ENCODE measurements at places on chromosomes 5 and 9.

- no peak for DNase-seq
Measured at GRCh38 chr5:36526537-36526936, 79.9 kb upstream of the SLC1A3 start.

- no peak for DNase-seq
Measured at GRCh38 chr5:66769839-66770617, 173.8 kb downstream of the MAST4 start.

GRCh38 chr5:170297589-170298462, at the start of gene LCP2:
TSS of gene LCP2 (minus strand) at chr5:170297777. CDS start at chr5:170297611, 166 bp downstream.
- DNase-seq, result peak; percentile 54

GRCh38 chr5:175508896-175509295, 30.5 kb downstream of the SFXN1 start:
- DNase-seq, result no peak

- no peak for DNase-seq
Measured at GRCh38 chr5:137497396-137498290, 1.5 kb downstream of the SPOCK1 start.

DNA sequence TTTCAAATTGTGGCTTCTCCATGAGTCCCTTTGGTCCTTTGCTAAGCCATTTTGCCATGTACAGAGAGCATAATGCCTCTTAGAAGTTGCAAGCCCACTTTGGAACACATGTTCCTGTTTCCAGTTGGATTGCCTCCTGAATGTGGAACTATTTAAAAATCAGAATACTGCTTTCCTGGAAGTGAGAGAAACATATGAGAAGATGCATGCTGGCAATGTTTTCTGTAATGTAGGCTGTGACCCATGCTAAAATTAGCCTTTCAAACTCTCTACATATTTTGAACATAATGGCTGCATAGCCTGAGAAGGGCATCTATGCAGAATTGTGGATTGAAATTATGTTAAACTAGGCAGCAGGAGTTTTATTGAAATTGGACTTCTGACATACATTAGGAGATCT, 175.5 kb upstream of the PAPPA start:
- DNase-seq, result no peak

- DNase-seq, result no peak
Measured at GRCh38 chr5:25891691-25892090, 1146.7 kb downstream of the CDH9 start.

GRCh38 chr9:70142101-70142500, 98.5 kb downstream of the MAMDC2 start:
- DNase-seq, result no peak

GRCh38 chr5:8615142-8615858, 746.4 kb downstream of the MTRR start:
- DNase-seq, result no peak

DNA sequence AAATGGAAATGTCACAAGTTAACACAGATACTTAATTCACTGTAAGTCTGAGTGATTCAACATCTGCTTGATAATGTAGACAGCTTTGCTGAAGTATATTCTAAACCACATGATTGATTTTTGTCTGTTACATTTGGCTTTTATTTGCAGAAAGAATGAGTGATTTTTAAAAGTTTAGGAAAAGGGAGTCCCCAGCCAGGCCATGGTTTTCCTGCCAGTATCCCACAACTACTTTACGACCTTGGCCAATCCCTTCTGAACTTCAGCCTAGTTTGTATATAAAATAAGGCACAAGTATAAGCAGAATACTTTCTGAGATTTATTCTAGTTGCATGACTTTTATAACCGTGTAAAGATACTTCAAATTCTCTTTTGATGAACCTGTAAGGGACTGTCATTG, 27.1 kb downstream of the WDR36 start:
- DNase-seq, result no peak

- DNase-seq, result no peak
Measured at GRCh38 chr9:113638897-113639296, 175.4 kb downstream of the RGS3 start.

GRCh38 chr5:171520300-171521174, 101.1 kb downstream of the FGF18 start:
- DNase-seq, result no peak

- no peak for DNase-seq
Measured at GRCh38 chr9:27518809-27519208, 5.3 kb upstream of the IFNK start.

DNA sequence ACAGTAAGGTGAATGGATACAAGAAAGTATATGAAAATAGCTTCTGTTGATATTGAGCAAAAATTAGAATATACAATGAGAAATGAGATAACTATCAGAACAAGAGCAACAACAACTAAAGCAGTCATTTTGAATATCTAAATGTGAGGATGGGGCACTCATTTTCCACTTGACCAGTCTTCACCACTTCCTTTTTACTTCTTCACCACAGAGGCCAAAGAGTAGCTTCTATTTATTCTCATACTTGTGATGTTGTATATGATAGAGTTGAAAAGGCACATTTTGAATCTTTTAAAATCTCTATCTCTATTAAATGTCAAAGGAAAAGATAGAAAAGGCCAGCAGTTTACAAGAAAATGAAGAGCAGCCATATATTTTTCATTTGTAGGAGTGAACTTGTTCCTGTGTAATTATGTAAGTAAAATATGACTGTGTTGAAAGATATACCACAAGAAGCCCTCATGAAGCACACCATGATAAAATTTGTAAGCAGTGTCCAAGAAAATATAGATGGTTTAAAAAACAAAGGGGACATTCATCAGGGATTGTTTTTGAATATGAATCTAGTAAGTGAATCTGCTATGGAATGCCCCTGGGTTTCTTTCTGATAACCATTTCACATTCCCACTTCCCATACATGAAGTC, 39.2 kb downstream of the ADAMTS19 start:
- DNase-seq, result no peak

- no peak for DNase-seq
Measured at GRCh38 chr5:82544004-82544403, 265.9 kb upstream of the RPS23 start.

GRCh38 chr5:150347003-150347402, 10.5 kb upstream of the TCOF1 start:
- DNase-seq, result no peak

GRCh38 chr5:29162297-29162696, 2031.2 kb upstream of the CDH6 start:
- no peak for DNase-seq

- DNase-seq, result no peak
Measured at GRCh38 chr5:68345171-68345570, 129.6 kb downstream of the PIK3R1 start.

GRCh38 chr5:149961186-149961685, 678 bp downstream of the SLC26A2 start:
- no peak for DNase-seq

GRCh38 chr5:107743373-107744000, 72.8 kb upstream of the EFNA5 start:
- DNase-seq, result no peak

- no peak for DNase-seq
Measured at GRCh38 chr5:31027721-31028120, 165.8 kb upstream of the CDH6 start.

DNA sequence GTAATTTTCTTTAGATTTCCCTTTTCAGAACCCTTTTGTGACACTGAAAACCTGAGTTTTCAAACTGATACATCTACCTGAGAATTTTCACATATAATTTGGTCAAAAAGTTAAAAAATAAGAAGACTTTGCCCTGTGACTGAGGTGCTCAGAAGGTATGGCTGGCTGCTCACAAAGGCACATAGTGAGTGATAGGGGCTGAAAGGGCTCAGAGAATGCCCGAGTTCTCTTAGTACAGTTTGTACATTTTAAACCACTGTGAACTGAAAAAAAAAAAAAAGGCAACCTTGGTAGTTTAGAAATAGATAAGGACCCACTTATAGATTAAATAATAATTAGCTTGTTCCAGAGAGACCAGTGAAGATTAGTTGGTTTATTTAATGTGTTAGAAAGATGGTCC, 18.1 kb upstream of the PSAT1 start:
- DNase-seq, result no peak

GRCh38 chr5:112710896-112711295, 26.8 kb upstream of the APC start:
- no peak for DNase-seq

DNA sequence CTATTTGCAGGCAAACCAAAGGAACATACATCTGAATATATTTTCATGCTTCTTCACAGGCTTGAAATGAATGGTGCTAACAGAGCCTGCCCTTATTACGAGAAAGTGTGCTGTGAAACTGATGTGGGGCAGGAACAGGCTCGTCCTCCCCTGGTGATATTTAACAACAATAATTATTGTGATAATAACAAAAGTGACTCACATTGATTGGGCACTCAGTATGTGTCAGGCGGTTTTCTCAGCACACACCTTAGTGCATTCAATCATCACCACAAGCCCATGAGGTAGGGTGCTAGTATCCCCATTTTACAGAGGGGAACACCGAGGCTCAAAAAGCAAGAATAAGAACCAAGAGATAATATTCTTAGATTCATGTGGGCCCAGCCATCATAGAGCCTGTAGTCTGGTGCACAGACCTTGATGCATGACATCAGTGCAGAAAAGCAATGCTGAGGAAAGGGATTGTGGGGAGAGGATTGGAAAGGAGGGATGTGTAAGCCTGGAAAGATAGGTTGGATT, 18.1 kb upstream of the BOD1 start:
- no peak for DNase-seq

DNA sequence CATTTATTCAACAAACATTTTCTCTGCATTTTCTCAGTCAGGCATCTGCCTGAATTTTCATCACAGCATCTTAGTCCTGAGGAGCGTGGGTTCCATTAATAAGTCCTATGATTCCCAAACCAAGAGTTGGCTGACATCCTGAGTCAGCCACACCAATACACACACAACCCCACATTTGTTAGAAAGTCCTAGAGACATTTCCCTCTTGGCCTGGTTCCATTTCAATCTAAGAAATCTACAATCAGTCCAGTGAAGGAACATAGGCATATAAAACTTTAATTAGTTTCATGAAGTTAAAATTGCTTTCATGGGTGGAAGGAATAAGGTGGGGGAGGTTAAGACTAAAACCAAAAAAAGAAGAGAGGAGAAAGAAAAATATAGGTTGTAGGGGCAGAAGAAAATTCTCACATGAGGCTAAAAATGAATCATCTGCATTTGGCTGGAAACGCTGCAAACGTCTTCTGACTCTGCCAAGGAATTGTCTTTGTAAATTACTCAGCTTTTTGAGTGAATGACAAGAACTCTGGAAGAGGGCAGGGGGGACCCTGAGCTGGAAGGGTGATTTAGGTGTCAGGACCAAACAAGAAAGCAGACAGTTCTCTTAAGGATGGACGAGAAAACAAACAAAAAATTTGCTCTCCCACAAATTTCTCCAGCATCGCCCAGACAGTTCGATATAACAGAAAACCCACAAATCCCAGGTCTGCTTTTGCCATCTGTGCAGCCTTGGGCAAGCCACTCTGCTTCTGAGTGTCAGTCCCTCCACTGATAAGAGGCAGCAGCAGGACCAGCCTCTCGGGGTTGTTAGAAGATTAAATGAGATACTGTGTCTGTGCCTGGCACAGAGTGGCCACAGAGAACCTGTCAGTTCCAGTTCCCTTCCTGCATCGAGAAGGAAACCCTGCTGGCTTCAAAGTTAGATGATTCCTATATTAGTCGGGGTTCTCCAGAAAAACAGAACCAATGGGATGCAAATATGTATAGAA, 289.7 kb downstream of the CDK5RAP2 start:
- no peak for DNase-seq

GRCh38 chr9:134681061-134681661, 39.6 kb downstream of the COL5A1 start:
- DNase-seq, result no peak

DNA sequence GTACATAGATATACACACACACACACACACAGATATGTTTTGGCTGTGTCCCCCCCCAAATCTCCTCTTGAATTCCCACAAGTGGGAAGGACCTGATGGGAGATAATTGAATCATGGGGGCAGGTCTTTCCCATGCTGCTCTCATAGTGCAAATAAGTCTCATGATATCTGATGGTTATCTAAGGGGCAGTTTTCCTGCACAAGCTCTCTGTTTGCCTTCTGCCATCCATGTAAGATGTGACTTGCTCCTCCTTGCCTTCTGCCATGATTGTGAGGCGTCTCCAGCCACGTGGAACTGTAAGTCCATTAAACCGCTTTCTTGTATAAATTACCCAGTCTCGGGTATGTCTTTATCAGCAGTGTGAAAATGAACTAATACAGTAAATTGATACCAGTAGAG, 15.9 kb upstream of the ALDOB start:
- DNase-seq, result no peak

DNA sequence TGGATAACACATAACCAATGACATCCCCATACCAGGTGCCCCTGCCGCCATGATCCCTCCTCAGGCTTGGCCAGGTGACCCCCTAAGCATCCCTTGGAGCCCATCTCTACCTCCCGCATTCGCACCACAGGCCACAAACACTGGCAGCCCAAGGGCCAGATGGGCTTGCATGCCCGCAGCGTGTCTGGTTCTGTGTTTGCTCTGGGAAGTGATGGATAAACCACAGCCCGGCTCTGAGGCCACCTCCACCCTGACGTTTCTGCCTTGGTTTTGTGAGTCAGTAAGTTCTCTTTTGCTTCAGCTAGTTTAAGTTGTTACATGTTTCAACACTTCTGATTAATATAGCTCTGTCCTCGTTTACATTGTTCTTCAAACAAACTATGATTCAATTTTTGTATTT, 172.4 kb upstream of the PHYKPL start:
- DNase-seq, result no peak

DNA sequence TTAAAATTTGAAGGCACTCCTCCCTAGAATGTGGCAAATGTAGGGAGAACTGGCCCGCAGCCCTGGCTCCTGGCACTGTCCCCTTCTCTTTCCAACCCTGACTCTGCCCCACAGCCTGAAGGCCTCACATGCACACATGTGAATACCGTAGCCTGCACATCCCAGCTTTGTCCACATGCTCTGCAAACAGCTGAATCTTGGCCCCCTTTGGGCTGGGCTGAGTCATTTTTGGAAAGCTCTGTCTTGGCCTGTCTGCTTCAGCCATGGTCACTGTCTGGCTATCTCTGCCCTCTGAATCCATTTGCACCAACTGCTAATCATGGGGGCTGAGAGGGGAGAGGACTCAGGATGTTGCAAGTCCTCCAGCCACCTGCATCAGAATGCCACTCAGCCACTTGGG, 22.1 kb upstream of the GALNT10 start:
- DNase-seq, result no peak

- no peak for DNase-seq
Measured at GRCh38 chr9:21744320-21744719, 58.1 kb upstream of the MTAP start.

- DNase-seq, result no peak
Measured at GRCh38 chr5:158451203-158451992, 592.5 kb upstream of the CLINT1 start.

GRCh38 chr5:96503501-96504236, 70.6 kb upstream of the PCSK1 start:
- DNase-seq, result no peak

- no peak for DNase-seq
Measured at GRCh38 chr5:98749046-98749445, 24.4 kb upstream of the RGMB start.

DNA sequence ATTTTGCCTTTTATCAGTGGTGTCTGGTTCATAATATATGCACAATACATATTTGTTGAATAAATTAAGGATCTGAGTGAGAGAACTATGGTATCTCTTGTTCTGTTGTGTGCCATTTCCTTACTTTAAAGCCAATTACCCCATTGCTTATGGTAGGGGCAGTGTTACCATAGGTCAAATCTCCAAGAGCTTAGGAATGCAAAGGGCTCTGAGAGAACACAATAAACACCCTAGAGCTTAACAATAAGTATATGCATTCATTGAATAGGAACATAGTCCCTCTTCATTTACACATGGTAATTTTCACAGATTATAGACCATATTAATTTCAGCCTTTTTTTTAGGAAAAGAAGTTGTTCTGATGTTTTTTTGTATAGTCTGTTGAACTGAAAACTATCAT, 112.2 kb downstream of the MCTP1 start:
- no peak for DNase-seq

- no peak for DNase-seq
Measured at GRCh38 chr5:164475339-164475977, 970.0 kb downstream of the MAT2B start.

Measured in stimulated activated CD4-positive, alpha-beta T cell treated with anti-CD3 and anti-CD28 coated beads, Interleukin-15, amount 100 ng/mL, for 1 hour (primary cell).